ENCODE measurements at places on chromosomes 2 and 18.

DNA sequence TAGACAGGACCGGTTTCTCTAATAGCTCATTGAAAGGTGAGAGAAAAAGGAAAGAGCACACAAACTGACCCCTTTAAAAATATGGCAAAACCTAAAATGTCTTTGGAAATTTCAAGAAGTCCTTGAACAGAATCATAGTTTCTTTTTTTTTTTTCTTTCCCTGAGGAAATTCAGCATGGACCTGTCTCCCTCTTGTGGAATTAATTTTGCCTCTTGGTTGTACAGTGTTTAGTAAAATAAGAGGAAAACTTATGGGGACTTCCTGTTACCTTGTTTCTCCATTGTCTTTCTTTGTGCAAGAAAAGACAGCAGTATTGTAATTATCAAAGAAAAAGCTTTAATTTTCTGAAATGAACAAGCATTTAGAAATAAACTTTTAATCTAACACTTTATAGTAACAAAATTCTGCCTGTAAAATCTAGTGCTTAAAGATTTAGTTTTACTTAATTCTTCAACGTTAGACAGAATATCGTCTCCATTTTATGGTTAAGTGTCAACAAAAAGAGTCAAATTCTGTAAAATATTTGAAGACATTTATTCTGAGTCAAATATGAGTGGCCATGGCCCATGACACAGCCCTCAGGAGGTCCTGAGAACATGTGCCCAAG, 176.3 kb upstream of the NABP1 start:
- no peak for DNase-seq

DNA sequence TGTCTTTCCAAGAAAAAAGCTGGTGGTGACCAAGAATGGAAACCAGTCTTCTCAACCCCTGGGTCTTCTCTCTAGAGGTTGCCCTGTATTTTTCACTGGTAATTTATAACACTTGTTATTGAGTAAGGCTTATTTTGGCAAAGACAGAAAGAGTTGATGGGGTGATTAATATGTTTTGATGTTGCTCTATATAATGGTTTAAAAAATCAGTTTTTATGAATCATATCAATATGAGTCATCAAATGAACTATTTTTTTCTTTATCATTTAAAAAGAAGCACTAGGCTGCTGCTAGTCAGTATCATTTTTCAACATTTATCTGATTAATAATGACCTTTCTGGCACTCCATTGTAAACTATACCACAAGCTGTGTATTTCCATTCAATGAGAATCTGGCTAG, 1142.2 kb downstream of the LRP1B start:
- DNase-seq, result no peak

DNA sequence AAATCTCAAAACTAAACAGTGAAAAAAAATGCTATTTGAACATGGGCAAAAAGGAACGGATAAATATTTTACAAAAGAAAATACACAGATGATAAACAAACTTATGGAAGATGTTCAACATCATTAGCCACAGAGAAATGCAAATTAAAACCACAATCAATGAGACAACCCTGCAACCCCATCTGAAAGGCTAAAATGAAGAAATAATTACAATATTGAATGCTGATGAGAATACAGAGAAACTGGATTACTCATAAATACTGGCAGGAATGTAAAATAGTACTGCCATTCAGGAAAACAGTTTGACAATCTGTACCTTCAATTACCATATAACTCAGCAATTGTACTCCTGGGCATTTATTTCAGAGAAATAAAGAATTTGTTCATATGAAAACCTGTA, 193.1 kb upstream of the UBE2E3 start:
- no peak for DNase-seq

DNA sequence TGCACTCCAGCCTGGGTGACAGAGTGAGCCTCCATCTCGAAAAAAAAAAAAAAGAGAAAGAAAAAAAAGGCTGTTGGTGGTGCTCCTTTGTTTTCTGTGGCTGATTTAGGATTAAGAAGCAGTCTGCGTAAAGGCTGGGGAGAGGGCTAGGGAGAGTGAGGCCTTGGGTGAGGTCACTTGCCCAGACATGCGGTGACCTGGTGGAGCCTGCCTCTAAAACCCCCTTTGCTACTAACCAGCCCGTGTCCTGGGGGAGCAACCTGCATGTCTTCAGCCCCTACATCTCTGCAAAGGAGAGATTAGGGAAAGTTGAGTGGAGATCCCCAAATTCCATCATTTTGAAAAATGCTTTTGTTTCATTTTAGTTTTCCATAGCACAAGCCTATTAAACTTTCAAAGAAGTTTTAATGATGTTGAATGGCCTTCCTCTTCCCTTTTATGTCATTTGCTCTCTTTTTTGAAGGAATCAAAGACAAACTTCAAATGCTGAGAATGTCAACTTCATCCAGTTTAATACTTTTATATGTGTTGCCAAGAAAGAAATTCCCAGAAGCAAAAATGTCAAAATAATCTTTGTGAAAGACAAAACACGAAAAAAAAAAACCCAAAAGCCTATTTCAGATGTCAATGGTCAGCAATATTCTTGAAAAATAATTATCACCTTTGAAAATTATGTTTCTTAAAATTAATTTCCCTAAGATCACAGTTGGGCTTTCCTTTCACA, 38.9 kb upstream of the RALBP1 start:
- no peak for DNase-seq

DNA sequence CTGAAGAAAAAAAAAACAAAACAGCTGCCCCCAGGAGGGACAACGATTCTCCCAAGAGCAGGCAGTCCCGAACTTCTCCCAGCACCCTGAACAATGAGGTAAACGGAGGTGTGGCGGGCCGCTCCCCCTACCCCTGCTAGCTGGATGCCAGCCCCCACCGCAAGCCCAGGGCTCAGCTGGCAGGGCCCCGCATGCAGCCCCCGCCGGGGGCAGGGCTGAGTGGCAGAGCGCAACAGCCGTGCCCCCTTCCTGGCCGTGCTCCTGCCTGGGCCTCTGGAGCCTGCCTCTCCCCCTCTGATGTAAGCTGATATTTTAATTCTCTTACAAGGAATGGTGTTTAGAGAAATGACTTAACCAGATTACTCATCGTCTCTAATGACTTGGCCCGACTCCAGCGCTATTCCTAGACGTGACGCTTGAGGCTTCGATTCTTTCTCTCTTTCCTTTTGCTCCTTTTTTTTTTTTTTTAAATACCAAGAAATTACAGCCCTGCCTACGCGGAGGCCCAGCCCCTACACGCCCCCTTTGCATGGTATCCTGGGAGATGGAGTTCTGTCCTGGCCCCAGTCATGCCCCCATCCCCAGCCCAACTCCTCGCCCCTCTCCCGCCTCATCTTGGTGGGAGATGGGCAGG, 4.6 kb upstream of the ARID5A start:
- peak; percentile 87 for DNase-seq

DNA sequence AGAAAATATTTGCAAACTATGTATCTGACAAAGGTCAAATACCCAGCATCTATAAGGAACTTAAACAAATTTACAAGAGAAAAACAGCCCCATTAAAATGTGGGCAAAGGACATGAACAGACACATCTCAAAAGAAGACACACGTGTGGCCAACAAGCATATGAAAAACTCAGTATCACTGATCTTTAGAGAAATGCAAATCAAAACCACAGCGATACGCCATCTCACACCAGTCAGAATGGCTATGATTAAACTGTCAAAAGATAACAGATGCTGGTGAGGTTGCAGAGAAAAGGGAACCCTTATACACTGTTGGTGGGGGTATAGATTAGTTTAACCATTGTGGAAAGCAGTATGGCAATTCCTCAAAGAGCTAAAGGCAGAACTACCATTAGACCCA, 64.3 kb upstream of the RBMS1 start:
- no peak for DNase-seq

DNA sequence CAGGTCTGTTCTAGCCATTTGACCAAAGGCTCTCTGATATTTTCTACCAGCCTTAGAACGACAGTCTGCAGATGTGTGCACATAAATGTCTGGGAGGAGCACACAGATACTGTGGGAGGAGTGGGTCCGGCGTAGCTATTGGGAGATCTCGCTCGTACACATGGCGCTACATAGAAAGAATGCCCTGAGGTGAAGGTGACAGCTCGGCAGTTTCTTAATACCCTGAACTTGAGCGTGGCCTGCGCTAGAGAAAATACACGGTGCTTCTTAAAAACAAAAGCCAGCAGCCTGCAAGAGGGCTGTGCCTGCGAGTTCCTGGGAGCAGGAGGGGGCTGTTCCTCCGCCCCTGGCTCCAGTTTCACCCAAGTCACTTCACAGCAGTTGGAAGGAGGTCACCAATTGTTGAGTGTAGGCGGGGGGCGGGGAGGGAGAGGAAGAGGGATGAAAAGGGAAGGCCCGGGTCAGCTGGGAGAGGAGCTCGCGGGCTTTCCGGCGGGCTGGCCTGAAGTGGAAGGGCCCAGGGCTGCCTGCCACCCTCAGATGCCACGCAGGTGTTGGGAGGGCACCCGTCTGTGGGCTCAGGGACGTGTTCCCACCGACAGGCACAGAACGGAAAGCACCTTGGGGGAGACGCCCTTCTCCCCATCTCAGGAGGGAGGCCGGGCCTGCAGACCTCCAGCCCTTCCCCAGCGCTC, 124.7 kb upstream of the ZNF516 start:
- DNase-seq, result no peak

DNA sequence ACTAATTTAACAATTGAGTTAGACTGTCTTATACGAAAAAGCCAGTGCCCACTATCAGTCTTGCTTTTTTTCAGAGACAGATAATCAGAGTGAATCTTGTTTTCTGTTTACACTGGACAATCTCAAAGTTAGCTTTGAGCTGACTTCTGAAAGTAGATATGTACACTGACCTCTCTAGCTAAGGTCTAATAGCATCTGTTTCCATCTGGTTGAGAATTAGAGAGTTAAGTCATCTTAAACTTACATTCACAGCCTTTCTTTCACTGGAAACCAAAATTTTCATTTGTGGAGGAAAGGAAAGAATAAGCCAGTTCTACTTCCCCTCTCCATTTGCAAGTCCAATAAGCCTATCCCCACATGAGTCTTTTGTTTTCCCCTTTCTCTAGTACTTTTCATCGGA, 89.3 kb downstream of the VRK2 start:
- no peak for DNase-seq

DNA sequence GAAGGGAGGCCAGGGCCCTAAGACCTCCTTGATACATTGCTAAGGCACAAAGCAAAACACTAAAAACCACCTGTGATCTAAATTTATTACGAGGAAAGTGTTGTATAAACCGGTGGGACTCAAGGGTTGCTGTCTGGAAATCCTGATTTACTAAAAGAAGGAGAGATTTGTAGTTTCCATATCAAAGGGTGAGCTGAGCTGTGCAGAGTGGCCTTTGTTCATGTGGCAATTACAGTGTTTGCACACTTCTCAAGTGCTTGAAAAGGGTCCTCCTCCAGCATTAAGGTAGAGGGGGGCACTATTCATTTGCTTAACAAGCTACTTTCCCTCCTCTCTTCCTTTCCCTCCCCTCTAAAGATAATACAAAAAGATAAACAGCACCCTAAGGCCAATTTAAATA, 30.5 kb upstream of the ITGA4 start:
- no peak for DNase-seq

GRCh38 chr2:11852526-11853196, 106.2 kb downstream of the LPIN1 start:
- DNase-seq, result no peak

- DNase-seq, result no peak
Measured at GRCh38 chr2:235044501-235045271, 92.9 kb downstream of the SH3BP4 start.

DNA sequence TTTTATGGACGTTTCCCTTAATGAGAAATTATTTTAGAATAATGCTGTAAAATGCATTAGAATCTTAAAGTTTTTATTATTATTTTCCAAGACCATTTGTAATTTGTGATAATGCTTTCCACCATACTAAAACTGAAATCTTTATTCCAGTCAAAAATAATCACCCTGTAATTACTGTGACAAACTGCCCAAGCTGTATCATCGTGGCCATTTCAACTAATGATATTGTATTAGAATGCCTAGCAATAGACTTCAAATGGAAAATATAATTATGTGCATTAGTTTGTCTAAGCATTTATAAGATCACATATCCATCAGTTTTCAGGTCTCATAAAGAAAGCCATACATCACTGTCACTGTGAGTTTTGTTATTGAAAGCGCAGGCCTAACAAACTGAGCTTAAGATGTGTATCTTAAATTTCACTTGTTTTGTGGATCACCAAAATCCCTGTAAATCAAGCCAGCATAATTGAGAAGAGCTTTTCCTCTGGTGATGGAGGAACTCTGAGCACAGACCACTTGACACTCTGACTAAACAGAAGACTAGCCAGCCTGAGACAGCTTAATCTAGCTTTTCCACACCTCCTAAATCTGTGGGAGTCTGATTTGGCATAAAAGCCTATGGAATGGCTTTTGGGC, 1312.2 kb upstream of the ACVR2A start:
- DNase-seq, result no peak

DNA sequence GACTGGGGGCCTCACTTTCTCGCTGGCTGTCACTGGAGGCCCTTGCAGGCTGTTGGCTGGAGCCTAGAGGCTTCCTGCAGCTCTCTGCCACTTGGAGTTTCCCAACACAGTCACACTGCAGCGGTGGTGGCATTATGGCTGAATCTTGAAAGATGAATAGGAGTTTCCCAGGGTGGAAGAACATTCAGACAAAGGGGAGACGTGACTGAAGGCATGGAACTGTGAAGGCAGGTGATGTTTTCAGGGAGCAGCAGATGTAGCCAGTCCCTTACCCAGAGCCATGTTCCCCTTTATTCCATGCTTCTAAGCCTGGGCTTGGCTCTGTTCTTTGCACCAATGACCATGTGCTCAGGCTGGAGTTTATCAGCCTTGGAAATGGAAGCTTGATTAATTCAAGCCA, 106.7 kb upstream of the BOD1L2 start:
- no peak for DNase-seq

DNA sequence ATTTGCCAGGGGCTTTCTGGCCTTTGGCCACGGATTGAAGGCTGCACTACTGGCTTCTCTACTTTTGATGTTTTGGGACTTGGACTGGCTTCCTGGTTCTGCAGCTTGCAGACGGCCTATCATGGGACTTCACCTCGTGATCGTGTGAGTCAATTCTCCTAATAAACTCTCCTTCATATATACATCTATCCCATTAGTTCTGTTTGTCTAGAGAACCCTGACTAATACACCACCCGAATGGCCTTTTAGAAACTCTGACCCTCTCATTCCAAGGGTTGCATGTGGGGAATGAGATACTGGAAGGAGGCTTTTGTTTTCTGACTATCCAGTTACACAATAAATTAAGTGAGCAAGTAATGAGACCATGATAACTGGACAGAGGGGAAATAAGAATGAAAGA, 430.7 kb downstream of the CDH2 start:
- DNase-seq, result no peak

Data from activated CD8-positive, alpha-beta memory T cell treated with anti-CD3 and anti-CD28 coated beads for 24 hours (primary cell).